ENCODE measurements at places on chromosomes 1 and 21.
A peak's percentile ranks its signal among the peaks of the same experiment; 100 is the strongest.

GRCh38 chr1:5490635-5491034 is 501.6 kb downstream of the NPHP4 start:
- DNase-seq = no peak

- DNase-seq = no peak
Observed at GRCh38 chr1:228085287-228085951, 2.9 kb downstream of the ARF1 start.

- no peak for DNase-seq
Observed at GRCh38 chr1:204502241-204502640, 7.6 kb upstream of the PIK3C2B start.

- DNase-seq = no peak
Observed at GRCh38 chr1:84573481-84573966, 716 bp downstream of the CTBS start.

DNA sequence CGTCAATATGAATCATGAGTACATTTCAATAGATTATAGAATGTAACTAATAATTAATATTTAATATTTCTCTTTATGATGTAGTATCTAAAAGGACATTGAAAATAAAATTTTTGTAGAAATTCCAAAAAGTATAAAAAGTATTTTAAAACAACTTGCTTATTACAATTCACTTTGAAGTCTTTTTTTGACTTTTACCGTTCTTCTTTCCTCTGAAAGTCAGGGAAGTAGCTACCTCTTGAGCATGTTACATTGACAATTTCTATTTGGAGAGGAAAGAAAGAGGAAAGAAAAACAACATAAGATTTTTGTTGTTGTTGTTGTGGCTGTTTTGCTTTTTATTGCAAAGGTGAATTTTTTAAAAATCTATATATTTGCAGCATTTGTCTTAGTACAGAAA is 1.3 kb downstream of the PTPRC start:
- DNase-seq = no peak

DNA sequence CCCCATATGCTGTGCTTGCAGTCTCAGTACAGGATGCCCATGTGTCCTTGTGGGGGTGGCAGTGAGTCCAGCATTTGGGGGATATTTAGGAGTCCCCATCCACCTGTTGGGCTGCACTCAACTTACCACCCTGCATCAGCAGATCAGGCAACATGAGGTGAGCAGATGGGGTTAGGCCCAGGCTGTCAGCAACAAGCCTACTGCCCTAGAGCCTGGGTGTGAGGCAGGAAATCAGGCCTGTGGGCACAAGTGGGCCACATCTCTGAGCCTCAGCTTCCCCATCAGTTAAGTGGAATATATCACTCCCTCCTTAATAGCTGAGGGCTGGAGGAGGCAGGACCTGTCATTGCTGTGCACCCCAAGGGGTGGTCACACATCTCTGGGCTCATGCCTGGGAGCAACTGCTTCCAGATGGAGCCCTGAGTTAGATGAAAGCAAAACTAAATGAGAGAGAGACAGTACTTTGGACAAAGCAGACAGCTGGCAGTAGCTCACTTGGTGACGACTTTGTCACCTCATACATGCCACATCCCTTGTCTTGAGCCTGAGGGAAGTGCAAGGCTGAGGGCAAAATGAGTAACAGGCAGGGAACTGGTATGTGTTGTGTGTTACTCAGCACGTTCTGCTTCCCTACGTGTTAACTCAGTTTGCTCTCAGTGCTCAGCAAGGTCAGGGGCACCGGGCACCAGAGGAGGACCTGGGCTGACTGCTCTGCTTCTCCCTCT is 48.4 kb downstream of the TRIM11 start:
- DNase-seq = no peak

GRCh38 chr1:109040627-109040988 is 1.3 kb downstream of the WDR47 start:
- no peak for DNase-seq

DNA sequence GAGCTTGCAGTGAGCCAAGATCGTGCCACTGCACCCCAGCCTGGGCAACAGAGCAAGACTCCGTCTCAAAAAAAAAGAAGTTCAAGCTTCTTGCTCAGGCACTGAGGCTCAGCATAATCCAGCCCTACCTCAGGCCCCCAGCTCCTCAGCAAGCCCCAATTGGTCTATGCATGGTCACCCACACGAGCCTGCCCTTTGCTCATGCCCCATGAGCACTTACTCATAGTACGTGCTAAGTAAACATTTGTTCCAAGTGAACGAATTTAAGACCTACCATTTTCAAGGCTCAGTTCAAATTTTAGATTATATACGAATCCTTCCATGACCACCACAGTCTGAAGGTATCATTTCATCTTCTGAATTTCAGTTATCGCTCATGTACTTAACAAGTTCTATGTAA is 4.3 kb downstream of the PDZK1 start:
- DNase-seq = no peak

DNA sequence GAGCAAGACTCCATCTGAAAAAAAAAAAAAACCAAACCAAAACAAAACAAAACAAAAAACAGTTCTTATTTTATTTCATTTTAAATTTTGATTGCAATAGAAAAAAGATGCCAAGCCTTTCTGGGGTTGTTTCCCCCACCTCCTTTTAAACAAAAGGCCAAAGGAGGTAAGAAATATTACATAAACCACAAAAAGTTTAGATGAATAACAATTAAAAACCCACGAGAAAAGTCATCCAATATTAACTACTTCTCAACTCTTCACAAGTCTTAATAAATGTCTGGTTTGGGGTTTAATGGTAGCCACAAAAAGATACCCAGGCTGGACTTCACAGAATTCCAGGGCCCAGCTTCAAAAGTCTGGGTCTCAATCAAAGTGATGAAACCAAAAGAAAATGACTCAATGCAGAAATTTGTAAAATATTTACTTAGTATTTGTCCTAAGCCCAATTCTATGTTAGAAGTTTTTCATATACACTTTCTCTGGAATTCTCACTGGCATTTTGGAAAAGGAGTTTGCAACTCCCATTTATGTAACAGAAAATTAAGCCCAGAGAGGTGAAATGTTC is 47.0 kb upstream of the SDC3 start:
- no peak for DNase-seq

- DNase-seq = peak; percentile 39
Observed at GRCh38 chr1:53548031-53548491, 88.9 kb downstream of the DMRTB1 start.

DNA sequence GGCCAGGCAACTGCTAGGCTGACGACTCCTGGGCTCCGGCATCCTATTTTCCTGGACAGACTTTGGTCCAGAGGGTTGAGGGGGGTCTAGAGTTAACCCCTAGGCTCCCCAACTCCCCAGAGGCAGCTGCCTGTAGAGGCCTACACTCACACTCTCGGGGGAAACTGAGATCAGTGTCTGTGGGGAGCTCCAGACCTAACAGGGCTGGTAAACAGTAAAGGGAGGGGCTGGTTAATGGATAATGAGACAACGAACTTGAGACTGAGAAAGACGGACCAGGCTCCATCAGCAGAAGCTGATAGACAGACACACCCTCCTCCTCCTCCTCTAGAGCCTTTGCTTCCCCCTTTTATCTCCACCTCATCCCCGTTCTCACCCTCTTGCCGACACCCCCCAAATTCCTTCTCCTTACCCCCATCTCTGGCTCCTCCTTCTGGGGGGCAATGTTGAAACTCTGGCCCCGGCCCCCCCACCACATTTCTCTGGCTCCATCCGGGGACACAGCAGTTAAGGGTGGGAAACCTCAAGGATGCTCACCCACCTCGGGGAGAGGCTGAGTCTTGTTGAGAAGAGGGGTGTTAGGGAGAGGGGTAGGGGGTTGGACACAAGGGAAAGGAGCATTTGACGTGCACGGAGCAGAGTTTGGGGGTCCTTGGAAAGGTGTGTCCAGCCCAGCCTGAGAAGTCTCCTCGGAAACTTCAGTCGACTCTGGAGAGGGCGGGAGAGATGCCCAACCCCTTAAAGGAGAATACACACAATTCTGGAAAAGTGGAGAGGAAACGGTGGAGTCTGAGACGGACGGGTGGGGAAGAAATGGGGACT is at the start of gene MTMR11:
MTMR11 (minus strand) TSS at position 710 of the 822 bp plus-strand sequence; CDS start at position 478, 232 bp downstream.
- DNase-seq = no peak

- no peak for DNase-seq
Observed at GRCh38 chr1:163701783-163702374, 380.1 kb downstream of the NUF2 start.

DNA sequence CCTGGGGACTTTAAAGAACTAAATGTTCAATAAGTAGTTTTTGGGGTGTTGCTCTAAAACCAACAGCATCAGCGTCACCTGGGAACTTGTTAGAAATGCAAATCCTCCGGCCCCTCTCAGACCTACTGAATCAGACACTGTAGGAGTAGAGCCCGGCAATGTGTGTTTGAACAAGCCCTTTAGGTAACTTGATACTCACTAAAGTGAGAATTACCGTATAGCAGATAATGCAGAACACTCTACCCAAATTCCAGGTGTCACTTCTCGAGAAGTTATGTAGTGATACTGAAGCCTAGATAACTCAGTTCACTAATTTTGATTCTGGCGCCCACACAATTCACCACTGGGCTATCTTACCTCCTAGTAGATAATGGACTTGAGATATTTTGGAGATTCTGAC is 3.7 kb upstream of the DPT start:
- no peak for DNase-seq

DNA sequence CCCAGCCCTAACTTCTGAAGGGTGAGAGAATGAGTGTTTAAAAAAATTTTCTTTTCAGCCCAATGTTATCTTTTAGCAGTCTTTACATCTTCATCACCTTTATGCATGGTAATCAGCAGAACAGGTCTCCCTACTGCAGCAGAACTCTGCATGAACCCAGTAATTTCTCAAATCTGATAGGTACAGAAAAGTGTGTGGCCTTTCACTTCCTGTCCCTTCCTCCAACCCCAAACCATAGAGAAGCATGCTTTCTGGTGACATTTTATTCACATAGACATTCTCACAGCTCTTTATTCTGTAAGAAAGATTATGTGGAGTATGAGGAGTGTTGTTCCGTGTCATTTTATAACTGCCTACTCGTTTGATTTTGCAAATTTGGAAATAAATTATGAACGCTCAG is 68.6 kb downstream of the RPAP2 start:
- DNase-seq = no peak

- no peak for DNase-seq
Observed at GRCh38 chr1:167488786-167489185, 29.5 kb downstream of the CD247 start.

- no peak for DNase-seq
Observed at GRCh38 chr1:172136925-172137324, 283.6 kb upstream of the C1orf105 start.

DNA sequence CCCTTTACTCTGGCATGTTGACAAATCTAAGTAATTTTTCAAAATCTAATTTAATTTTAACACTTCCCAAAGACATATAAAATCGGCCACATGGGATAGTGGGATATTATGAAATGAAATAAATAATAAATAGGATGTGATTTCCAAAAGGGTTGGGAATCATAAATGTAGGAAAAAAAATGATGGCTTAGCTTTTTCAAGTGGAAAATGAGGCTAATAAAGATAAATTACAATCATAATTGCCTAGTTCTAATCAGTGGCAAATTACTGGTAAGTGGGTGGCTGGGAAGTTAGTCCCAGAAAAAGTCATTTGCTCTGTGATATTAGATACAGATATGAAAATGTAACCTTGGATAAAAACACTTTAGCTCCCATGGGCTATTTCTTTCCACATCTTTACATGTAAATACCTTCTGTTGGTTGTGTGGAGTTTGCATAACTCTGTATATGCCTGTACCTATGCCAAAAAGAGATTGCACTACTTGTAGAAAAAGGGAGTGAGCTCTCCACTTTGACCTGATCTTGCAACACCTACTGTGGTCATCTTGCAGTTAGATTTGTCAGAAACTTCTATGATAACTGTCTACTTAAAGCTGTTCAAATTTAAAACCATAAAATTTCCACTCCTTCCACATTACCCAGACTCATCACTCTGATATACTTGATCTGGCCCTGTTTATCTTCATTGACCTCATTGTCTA is 284.6 kb upstream of the KAZN start:
- no peak for DNase-seq
